NCI-H2227 treated with DMSO at 0.1 percent for 48 hours (cell line): ENCODE measurements at places on chromosomes 16 and 17.
A peak's percentile ranks its signal among the peaks of the same experiment; 100 is the strongest.

DNA sequence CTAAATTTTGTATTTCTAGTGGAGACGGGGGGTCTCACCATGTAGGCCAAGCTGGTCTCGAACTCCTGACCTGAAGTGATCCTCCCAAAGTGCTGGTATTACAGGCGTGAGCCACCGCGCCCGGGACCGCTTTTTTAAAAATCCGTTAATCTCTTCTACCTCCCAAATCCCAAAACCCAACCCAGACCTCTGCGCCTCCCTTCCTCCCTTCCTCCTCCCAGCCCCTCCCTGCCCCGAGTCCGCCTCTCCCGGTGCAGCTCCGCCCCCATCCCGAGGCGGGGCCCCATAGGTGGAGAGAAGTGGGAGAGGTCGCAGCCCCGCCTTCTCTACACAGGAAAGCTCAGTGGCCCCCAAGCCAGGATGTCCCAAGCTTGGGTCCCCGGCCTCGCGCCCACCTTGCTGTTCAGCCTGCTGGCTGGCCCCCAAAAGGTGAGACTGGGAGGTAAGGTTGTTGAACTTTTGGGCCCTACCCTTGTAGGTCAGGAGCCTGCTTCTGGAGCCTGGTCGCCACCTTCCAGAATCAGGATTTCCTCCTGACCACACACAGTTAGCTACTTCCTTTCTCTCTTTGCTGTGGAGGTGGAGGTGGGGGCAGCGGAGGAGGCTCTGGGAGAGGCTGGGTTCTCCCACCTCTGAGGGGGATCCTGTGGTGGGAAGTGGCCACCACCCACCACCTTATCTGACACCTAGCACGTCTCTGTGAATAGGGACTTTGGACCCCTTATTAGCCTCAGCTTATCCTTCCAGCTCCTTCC, at the start of gene TMEM92:
Gene TMEM92, plus strand, starts transcription at position 325 of the 755 bp plus-strand sequence. Its CDS starts 36 bp downstream, at position 361.
- DNase-seq = no peak

GRCh38 chr16:68445458-68445857, 2.9 kb downstream of the SMPD3 start:
- peak; percentile 69 for DNase-seq

GRCh38 chr16:57868913-57869520, 66.7 kb upstream of the KIFC3 start:
- no peak for DNase-seq

- DNase-seq = no peak
Observed at GRCh38 chr17:61538480-61538879, 52.5 kb downstream of the NACA2 start.

DNA sequence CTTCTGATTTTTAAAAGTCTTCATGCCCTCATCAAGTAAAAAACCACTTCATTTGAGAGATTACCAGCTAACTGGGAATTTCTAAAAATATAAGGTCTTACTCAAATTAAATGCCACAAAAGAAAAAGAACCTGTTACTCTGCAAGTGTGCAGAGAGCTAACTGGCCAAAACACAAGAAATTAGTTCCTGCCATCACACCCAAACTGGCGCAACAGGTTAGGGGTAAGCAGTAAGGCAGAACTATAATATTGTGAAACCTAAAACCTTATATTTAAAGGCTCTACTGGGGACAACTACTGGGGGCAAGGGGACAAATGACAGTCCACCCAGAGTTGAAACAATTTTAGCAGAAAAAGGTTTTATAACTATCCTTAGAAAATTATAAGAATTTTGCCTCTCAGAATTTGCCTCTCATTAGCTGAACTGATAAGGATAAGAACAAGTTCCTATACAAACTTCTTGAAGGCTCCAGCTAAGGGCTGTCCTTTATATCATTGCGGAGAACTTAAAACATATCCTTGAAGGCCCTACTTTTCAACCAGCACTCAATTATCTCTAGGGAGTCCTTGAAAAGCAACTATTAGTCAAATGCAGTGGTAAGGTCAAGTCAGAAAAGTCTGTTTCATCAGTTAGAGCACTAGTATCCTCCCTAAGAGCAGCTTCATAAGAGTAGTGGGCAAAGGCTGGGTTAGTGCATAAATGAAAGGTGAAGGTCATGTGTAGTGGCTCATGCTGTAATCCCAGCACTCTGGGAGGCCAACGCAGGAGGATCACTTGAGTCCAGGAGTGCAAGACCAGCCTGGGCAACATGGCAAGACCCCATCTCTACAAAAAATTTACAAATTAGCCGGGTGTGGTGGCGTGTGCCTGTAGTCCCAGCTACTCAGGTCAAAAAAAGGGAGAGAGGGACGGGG, 31.5 kb downstream of the SMURF2 start:
- DNase-seq = no peak

GRCh38 chr17:47995241-47995935, 24.5 kb downstream of the CDK5RAP3 start:
- peak; percentile 39 for DNase-seq

DNA sequence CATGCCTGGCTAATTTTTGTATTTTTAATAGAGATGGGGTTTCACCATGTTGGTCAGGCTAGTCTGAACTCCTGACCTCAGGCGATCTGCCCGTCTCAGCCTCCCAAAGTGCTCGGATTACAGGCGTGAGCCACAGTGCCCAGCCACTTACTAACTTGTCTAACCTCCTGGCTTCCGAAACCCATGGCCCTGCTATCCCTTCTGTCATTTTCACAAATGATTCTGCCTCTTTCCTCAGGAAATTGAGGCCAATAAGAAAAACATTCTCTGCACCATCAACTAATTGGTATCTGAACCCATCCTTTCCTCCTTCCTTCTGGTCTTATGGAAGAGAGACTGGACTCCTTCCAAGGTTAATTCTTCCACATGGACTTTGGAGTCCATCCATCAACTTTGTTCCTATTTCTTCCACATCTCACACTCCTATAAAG, 27.9 kb upstream of the TNRC6A start:
- no peak for DNase-seq

DNA sequence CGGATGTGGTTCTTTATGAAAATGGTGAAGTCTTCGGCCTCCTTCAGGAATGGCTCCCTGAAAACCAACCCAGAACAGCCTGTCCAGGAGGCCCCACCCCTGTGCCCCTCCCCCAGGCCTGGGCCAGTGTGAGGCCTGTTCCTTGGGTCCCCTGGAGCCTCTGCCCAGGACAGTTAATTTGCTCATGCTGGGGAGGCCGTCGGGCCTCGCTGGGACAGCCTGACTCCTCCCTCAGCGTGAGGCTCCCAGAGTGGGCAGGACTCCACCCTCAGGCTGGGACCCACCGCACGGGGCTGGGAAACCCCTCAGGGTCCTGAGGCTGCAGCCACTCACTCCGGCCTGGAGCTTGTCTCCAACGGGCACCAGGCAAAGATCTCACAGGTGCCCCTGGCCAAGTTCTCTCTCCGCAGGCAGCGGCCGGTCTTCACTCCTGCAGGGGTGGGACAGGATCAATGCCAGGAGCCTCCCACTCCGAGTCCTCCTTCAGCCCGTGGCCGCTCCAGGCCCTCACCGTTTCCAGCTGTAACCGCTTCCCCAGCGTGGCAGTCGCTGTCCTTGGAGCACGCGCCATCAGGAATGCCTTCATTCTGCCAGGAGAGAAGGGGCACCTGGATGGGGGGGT, 5.8 kb downstream of the P2RX5 start:
- no peak for DNase-seq

DNA sequence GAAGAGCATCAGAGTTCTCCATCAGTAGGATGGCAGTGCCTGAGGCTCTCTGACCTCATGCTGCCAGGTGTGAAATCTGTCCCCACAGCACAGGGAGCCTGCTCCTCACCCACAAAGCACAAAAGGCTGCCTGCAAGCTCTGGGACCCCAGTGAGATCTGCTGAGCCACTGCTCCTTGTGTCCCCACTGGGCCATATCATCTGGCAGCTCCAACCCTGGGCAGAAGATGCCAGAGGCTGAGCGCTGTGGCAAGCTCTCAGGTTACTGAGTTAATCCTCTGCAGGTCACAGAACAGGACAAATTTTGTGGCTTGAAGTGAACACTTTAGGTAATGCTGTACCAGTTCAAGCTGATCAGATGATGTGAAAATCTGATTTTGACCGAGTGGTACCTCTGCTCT, 26.7 kb upstream of the ERN1 start:
- DNase-seq = no peak

GRCh38 chr17:61066062-61066461, 333.6 kb upstream of the TBX2 start:
- DNase-seq = no peak

- no peak for DNase-seq
Observed at GRCh38 chr16:72388007-72388406, 216.1 kb upstream of the PMFBP1 start.

GRCh38 chr16:425740-426114, 278 bp downstream of the RAB11FIP3 start:
- DNase-seq = no peak

DNA sequence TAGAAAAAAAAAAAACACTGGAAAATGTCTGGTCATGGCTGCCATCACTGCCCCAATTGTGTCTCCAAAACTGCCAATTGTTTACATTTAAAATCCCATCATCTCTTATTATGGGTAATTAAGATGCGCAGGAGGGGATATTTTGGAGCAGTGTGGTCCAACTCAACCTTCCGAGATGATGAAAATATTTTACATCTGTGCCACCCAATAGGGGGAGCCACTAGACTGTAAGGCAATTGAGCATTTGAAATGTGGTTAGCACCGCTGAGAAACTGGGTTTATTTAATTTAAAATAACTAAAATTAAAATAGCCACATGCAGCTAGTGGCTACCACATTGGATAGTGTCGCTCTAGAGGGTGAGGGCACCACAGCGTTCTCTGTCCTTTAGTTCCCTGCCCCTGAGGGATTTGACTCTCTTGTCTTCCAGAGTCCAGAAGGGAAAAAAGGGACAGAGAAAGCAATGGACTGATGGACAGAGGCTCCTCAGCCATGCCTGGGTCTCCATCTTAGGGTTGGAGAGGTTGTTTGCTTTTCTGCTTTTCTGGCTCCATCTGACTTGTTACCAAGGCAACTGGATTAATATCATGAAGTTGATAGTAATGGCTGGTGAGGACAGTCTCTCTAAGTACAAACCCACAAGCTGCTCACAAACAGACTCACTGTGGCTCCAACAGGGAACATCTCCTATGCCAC, 3.5 kb downstream of the MPO start:
- no peak for DNase-seq

DNA sequence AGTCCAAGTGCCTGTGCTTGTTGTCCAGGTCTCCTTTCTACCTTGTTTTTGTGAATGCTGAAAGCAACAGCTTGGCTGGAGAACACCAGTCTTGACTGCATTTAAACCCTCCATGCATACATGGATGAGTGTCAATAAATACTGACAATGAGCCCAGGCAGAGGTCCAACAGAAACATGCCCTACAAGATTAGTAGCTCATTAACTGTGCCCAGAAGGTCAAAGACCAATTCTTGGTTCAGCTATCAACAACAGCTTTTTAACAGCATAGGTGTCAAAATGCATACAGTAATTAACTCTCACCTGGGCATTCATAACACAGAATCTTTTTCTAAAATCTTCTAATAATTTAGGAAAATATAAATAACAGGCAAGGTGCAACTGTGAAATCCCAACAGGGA, 63.2 kb downstream of the N4BP1 start:
- DNase-seq = no peak

- no peak for DNase-seq
Observed at GRCh38 chr16:11196286-11196828, 59.6 kb downstream of the SOCS1 start.

- no peak for DNase-seq
Observed at GRCh38 chr16:65666132-65666941, 544.5 kb upstream of the CDH11 start.

- no peak for DNase-seq
Observed at GRCh38 chr17:75876190-75876937, 2.0 kb downstream of the TRIM47 start.

- no peak for DNase-seq
Observed at GRCh38 chr17:39543664-39544063, 64.1 kb downstream of the NEUROD2 start.

DNA sequence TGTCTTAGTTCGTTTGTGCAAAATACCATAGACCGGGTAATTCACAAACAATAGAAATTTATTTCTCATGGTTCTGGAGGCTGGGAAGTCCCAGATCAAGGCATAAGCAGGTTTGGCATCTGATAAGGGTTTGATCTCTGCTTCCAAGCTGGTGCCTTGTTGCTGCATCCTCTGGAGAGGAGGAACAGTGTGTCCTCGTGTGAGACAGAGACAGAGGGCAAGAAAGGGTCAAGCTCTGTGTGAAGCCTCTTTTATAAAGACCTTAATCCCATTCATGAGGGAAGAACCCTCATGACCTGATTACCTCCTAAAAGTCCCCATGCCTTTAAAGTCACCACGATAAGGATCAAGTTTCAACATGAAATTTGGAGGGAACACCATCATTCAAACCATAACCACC, 55.8 kb upstream of the TANC2 start:
- DNase-seq = no peak

DNA sequence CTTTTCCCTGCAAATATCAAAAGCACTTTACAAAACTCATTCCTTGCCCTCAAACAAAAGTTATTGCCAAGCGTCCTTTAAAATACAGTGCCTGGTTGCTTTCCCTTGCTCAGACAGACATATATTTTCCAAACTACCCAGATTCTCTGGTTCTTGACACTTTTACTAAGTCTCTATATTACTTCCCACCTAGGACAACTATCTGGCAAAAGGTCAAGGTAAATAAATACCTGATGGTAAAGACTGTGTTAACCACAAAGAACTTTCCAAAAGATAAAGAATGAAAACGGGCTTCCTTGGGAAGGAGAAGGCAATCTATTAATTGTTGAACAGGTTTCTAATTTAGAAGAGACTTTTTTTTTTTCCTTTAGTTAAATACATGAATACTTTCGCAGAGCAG, 1.9 kb downstream of the HS3ST3A1 start:
- no peak for DNase-seq

GRCh38 chr16:57009643-57010170, 20.4 kb downstream of the NLRC5 start:
- no peak for DNase-seq

- DNase-seq = no peak
Observed at GRCh38 chr17:39702901-39703893, 3.3 kb downstream of the ERBB2 start.

DNA sequence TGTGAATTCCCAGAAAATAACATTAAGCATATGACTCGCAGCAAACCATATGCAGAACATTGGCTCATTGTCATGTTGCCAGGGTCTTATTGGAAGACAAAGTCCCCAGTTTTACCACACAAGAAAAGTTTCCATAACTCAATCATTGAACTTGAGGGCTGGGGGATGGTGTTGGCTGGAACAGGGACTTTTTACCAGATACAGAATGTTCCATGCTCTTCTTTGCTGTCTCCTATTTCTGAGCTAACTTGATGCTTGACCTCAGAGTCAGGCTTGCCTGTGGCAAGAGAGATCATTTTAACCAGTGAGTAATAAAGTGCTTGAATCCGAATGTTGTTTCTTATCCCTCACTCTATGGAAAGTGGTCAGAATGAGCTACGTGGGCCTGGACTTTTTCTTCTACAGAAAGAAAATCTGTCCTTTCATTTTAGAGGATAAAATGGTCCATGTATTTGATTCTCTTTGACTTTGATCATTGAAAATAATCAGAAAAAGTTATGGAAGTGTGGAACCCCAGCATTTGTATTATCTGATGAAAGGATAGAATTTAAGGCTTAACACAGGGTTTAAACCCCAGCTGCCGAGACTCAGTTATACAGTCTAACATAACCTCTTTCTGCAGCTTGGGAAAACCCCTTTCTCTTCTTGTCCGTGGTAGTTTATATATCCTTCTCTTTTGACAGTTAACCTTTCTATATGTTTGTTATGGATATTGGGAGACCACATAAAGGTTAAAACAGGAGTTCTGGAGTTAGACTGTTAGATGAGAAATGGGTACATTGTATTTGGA, 67.0 kb downstream of the TUBD1 start:
- no peak for DNase-seq

GRCh38 chr16:87457061-87457611, 35.7 kb downstream of the ZCCHC14 start:
- no peak for DNase-seq
